Keratinocyte (primary cell): ENCODE measurements at places on chromosomes 4 and X. TPM values are rescaled to one million over a fixed set of nuclear protein-coding genes. Genes with fewer than 3 reads are reported as not detected.

The GDPD2 gene
- polyA plus RNA-seq = 4.4 to 22.1 TPM (median 7.2 TPM) in 3 replicates

The RGN gene
- polyA plus RNA-seq = not detected in 3 replicates

The MAGEA11 gene
- polyA plus RNA-seq = not detected in 3 replicates

The EXOC1L gene
- not detected in 3 replicates for polyA plus RNA-seq

The ADH5 gene
- 238 to 314 TPM (median 260 TPM) in 3 replicates for polyA plus RNA-seq

The CCDC110 gene
- polyA plus RNA-seq = 0.14 TPM in 1 of 3 replicates, not detected in the others

The HAUS3 gene
- polyA plus RNA-seq = 4.8 to 11.1 TPM (median 6.0 TPM) in 3 replicates

The KDR gene
- polyA plus RNA-seq = 0.03 TPM in 1 of 3 replicates, not detected in the others

The KCND1 gene
- polyA plus RNA-seq = 0.20 to 0.30 TPM (median 0.25 TPM) in 3 replicates

The RS1 gene
- polyA plus RNA-seq = not detected in 3 replicates

The CXCL6 gene
- 0.08 to 0.29 TPM in 2 of 3 replicates, not detected in the other for polyA plus RNA-seq

DNA sequence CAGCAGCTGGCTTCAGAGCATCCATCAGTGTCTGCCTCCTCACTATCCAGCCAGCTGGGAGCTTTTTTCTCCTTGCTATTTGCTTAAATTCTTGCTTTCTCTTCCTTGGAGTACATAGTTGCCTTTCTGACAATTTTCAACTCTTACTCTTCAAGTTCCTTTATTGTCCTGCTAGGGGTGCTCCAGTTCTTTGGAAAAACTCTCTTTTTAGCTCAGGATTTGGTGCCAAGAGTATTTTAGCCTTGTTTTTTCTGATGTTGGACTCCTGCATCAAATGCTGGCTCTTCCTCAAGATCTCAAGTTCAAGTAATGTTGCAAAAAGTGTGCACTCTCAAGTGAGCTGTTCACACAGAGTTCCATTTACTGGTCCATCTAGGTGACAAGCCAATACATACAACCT, 126.4 kb downstream of the KDR start:
- no peak for DNase-seq

- DNase-seq = no peak
These were observed 53.2 kb upstream of the ADRA2C start for GRCh38 chr4:3712936-3713335.

- DNase-seq = no peak
These were observed 50.1 kb downstream of the FBXW7 start for GRCh38 chr4:152485726-152486276.

DNA sequence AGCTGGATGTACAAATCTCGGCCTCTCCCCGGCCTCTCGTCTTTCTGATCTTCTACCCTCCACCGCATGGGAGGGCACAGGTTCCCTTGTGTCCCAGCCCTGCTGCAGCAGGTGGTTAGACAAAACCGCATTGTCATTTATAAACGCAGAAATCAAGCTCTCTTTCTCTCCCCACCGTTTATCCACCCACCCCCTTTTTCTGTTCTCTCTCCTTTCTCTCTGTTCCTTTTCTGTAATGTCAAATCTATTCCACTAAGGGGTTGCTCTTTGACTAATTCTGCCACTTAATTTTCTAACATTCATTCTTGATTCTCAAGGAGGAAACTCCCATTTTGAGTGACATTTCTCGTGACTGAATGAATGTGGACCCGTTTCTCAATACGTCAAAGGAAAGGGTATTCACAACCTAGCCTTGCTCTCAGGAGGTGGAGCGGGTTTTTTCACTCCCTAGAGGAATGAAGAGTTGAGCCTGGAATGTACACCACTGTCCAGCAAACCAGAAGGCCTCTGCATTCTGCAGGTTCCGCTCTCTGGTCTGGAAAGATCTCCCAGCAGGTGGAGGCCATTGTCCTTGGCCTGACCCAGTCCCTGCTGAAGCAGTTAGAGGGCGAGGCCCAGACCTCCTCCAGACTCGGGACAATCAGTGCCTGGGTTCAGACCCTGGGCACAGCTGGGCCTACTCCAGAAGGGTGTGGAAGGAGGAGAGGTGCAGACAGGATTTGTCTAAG, 70.9 kb upstream of the ENPP6 start:
- DNase-seq = no peak

- no peak for DNase-seq
These were observed 33.1 kb downstream of the LDB2 start for GRCh38 chr4:16865209-16865896.

GRCh38 chrX:31708116-31708515, 636.3 kb upstream of the FTHL17 start:
- no peak for DNase-seq

- no peak for DNase-seq
These were observed 56.2 kb upstream of the CHRDL1 start for GRCh38 chrX:110851780-110852179.

DNA sequence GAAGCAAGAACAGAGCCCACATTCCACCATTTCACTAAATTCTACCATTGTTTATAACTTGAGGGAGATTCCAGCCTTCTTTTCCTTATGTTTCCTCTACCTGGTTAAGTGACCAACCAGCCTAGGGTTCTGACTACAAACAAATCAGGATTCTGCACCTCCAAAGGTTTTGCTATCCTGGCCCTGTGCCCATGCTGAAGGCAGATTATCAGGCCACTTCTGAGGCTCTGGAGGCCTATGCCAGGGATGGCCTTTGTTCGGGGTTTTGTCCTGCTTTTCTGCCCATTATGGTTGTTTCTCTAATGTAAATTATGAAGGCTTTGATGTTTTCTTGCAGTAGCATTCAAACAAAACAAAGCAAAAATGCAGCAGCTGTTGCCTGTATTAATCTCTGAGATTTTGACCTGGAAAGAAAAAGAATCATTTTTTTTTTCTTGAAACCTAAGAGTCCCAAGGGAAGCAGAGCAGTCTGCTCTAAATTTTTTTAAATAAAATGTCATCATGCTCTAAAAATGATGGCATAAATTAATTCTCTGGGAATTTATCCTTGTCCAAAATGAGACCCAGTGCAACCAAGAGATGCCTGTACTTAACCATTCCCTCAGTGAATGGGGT, 55.6 kb downstream of the RNF150 start:
- DNase-seq = no peak

GRCh38 chr4:23001478-23001877, 308.7 kb downstream of the GBA3 start:
- DNase-seq = no peak

GRCh38 chrX:79366873-79367749, at the start of gene ITM2A:
ITM2A (minus strand) TSS chrX:79367334; CDS start chrX:79367215, 119 bp downstream.
- no peak for DNase-seq

- DNase-seq = no peak
These were observed 222.3 kb upstream of the AGTR2 start for GRCh38 chrX:115948018-115948923.

- DNase-seq = no peak
These were observed 24.7 kb upstream of the CT47A1 start for GRCh38 chrX:121010218-121010617.

DNA sequence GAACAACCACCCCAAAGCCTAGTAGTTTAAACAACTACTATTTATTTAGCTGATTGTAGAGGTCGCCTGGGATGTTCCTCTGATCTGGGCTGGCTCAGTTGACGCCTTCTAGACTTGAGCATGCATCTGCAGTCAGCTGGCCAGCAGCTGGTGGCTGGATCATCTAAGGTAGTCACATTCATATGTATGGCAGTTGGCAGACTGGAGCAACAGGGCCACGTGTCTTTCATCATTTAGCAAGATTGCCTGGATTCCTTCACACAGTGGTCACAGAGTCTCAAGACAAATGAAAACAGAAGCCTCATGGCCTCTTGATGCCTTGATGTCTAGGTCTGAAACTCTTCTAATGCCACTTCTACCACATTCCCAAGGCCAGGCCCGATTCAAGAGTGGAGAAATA, 220.6 kb upstream of the S100G start:
- no peak for DNase-seq

DNA sequence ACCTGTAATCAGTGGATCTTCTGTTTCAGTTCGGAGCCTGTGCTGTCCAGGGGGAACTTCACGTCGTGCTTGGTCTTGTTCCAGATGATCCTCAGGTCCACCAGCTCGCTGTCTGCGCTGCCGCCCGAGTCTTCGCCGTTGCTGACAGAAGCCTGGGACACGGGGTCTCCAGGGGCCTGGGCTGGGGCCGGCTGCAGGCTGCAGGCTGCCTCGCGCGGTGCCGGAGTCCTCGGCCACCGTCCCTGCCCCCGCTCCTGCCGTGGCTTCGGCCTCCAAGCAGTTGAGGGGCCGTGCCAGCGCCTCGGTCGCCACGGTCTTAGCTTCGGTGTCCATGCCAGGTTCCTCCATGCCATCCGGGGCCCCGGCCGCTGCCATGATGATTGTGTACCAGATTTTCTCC, 37.3 kb upstream of the CCNI start:
- DNase-seq = no peak

DNA sequence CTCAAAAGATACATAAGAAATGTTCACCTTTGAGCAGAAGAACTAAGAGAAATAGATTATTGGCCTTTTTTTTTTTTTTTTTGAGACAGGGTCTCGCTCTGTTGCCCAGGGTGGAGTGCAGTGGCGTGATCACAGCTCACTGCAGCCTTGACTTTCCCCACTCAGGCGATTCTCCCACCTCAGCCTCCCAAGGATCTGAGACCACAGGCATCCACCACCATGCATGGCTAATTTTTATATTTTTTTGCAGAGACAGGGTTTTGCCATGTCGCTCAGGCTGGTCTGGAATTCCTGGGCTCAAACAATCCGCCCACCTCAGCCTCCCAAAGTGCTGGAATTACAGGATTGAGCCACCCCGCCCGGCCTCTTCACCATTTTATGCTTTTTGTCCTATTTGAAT, 2.9 kb upstream of the TLR6 start:
- DNase-seq = no peak

DNA sequence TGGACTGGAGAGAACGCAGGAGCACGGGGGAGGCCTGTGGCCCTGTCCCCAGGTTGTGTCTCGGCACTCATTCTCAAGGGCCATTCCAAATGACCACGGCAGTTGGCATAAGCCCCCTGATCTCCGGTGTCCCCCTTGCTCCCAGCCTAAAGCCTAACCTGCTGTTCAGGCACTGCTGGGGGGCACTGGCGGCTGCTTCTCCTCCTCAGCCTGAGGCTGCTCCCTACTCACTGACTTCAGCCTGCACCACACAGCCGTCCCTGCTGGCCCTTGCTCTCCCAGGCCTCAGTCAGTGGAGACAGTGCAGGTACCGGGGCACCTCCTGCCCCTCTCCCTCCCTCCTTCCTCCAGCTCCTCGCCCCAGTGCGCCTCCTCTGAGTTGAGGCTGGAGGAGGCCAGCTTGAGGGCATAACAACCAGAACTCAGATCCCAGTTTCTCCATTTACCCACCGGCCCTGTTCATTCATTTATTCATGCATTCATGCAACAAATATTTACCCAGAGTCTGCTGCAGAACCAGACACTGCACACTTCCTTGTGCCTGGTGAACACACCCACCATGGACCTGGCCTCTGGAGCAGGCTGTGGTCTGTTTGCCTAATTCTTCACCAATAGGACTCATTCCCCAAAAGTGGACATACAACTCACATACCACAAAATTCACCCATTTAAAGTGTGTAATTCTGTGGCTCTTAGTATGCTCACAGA, 65.0 kb downstream of the CPZ start:
- no peak for DNase-seq

GRCh38 chrX:48459483-48459882, 10.6 kb downstream of the SLC38A5 start:
- DNase-seq = no peak

DNA sequence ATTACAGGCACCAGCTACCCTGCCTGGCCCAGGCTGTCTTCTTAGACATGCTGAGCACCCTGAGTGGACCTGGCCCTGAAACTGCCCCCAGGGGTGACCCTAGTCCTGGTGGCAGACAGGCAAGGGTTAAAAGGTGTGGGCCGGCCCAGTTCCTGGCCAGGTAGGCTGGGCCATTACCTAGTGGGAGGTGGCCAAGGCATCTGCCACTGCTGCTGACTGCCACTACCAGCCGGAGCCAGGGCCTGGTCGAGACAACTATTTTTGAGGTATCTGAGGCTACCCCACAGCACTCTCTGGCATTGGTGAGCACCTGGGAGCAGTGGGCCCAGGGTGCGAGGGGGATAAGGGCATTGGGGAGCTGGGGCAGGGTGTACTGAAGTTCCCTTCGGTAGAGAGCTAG, at the start of gene CCDC120:
Gene CCDC120 (plus strand): TSS at position 206 of the 400 bp plus-strand sequence. CDS start 3,043 bp downstream, outside the sequence.
- no peak for DNase-seq

DNA sequence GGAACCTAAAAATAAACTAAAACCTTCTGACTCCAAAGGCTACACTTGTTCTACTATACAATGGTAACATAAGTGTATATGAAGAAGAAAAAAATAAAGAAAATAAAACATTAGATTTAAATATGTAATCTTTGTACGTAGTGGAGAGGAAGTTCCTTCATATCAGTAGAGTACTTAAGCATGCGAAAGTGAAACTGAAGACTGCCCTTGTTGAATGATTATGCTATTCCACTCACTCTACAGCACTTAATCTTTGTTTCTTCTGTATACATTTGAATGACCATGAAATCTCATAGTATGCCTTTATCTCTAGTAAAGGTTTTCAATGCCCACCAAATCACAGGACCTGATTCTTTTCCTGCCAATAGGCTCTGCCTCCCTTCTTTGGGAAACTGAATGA, 78.9 kb downstream of the NDST3 start:
- no peak for DNase-seq

DNA sequence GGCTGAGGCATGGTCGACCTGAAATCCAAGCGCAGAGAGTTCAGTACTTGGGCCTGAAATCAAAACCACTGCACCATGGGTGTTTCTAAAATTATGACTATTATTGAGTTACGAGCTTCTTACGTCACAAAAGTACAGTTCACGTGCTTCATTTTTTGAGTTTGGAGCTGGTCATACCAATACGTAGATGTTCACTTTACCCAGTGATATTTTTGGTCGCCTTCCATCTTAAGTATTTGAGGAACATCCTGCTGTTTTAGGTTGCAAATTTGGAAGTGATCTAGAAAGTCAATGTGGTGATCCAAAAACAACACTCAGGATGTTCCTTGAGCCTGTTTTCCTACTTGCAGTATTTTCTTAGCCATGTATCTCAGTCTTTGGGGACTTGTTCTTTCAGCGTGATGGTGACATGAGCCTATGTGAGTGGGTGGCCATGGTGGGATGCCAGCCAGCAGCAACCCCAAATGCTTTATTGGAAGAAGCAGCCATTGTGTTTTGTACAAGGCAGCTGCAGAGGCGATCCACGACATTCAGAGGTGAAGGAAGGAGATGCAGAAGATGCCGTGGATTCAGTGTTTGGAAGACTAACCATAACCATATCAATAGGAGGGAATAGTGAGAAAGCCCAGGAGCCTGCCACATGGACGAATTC, 28.7 kb downstream of the LDB2 start:
- DNase-seq = no peak

GRCh38 chr4:141158219-141158618, 24.9 kb upstream of the RNF150 start:
- DNase-seq = no peak

DNA sequence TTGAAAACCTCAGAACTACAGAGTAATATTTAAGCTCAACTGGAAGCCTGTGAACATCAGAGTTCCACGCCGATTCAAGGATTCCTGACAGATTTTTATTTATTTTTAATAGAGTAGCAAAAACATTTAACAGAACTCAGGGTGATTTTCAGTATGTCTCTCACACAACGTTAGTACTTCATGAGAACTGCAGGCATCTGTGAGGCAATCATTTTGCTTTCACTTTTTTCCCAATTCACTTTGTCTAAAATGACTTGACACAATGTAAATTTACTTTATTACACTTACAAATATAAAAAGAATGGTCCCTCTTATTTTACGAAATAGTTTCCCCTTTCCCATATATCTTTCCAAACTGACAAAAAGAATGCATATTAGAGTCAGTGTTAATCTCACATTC, 869.5 kb upstream of the EPHA5 start:
- DNase-seq = no peak
